ENCODE measurements at places on chromosomes 3 and 15. TPM values are rescaled to one million over a fixed set of nuclear protein-coding genes. Genes with fewer than 3 reads are reported as not detected.

ADAMTSL3 gene
- 8.7 TPM for total RNA-seq

KCNH8 gene
- 0.92 TPM for total RNA-seq

ADAMTS7 gene
- total RNA-seq = 2.4 TPM

FLNB gene
- 410 TPM for total RNA-seq

NOP10 gene
- total RNA-seq = 142 TPM

TNK2 gene
- total RNA-seq = 33.9 TPM

TMF1 gene
- 44.7 TPM for total RNA-seq

AQP9 gene
- not detected for total RNA-seq

SLC24A5 gene
- total RNA-seq = not detected

DNA sequence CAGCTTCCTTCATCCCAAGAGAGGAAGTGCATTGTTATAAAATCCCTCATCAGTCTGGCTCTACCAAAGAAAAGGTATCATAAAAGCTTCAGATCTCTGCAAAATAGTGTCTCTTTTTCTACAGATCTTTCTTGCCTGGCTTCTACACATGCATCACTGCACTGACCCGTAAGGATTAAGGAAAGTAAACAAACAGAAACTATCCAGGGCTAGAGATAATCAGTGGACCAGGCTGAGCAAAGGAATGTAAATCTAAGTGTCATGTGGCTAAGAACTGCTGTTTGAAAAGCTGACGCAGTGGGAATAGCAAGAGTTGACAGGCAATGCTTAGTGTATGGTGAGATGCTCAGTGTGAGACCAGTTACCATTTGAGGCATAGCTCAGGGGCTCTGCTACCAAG lies 339.7 kb downstream of the IL5RA start:
- DNase-seq = no peak

DNA sequence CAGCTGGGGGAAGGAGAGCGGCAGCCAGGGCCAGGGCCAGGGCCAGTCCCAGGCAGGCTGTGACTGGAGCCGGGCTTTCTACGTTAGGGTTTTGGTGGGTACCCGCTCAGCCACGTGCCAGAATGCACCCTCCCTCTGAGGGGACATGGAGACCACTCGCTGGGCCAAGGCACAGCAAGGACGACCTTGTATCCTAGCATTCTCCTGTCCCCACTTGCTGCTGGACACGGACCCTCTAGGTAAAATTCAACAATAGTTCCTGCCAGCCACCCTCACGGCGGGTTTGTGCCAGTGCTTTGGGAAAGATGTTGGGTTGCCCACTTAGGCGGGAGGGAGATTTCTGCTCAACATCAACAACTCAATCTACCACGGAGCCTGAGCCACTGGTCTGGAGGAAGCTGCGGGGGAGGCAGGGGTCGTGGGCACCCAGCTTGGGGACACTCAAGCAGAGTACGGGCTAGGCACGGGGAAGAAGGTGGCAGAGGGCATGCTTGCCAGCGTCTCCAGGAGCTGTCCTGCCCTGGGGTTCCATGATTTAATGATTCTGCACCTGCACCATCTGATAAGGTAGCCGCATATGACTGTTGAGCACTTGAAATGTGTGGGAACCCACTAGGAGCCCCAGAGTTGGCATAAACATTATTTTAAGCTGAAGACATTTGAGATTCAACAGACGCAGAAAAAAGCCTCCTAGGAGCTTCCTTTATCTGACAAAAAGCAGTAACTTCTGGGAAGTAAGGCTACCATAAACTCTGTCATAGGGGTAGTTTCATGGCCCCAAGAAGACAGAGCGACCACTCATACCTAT lies 22.5 kb upstream of the C15orf39 start:
- DNase-seq = no peak

DNA sequence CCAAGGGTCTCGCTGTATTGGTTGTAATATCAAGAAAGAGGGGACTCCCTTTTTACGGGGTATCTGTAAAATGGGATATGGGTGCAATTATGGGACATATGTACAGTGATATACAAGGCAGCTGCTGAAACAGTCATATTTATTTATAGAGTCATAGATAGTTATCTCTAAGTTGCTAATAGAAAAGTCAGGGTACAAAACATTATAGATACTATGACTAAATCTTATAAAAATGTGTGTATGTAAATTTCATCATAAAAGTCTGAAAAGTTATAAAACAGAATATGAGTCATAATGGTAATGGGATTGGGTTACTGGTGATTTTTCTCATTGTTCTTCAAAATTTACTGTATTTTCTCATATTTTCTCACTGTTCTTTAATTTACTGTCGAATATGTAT lies 344.9 kb upstream of the SLCO3A1 start:
- no peak for DNase-seq

- no peak for DNase-seq
Measured at GRCh38 chr15:43230640-43231115, 9.9 kb upstream of the EPB42 start.

DNA sequence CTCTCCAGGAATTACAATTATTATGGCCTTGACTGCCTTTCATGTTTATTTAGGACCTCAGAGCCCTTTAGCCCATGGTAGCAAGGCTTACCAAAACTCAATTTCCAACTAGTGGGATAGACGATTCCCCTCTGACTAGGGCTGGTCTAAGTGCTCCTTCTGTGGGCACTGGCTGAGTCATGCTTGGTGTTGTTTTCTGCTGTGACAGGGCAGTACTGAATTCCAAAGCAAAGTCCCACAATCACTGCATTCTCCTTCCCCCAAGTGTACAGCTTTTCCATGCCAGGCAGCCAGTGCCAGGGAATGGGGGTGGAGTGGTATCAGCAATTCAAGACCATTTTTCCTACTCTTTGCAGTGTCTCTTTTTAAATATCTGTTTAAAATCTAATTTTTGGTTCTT lies 509.0 kb upstream of the NECTIN3 start:
- DNase-seq = no peak

DNA sequence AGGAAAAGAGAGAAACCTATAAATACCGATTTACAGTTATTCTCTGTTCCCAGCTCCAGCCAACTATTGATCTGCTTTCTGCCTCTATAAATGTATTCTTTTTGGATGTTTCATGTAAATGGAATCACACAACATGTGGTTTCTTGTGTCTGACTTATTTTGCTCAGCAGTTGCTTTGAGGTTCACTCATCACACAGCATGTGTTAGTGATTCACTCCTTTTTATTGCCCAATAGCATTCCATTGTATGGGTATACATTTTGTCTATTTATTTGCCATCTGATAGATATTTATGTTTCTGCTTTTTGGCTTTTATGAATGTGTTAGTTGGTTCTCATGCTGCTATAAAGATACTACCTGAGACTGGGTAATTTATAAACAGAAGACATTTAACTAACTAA lies 23.6 kb downstream of the CCR1 start:
- DNase-seq = no peak

- no peak for DNase-seq
Measured at GRCh38 chr3:18766974-18767373, 341.8 kb upstream of the SATB1 start.

DNA sequence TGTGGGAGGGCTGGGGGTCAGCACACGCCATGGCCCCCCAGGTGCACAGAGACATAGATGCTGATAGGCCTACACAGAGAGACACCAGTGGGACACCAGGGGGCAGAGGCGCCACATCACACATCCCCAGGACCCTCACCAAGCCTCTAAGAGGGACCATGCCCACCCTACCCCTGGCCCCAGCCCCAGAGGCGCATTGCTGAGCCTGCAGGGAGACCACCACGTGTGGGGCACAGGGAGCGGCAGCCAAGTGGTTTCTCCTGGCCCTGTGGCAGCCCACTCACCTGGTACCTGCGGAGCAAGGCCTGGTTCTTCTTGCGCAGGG lies 1.2 kb downstream of the CCDC9B start:
- DNase-seq = peak; percentile 23

GRCh38 chr15:40796041-40796440 lies 10.8 kb upstream of the ZFYVE19 start:
- DNase-seq = no peak

- DNase-seq = no peak
Measured at GRCh38 chr3:111215481-111215880, 143.9 kb downstream of the NECTIN3 start.

DNA sequence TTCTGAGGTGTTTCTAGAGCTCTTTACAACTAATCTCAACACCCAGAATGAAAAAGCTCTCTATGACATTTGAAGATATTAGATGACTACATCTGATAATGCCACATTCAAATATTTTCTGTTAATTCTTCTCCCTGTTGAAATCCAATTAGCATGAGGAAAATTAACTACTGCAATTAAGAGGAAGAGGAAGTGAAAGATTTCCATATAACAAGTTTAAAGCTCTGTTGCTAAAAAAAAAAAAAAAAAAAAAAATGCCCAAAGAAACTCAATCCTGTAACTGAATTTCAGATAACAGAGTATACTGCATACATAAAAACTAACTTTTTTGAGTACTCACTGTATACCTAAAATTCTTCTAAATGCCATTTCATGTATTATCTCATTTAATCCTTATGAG lies 109.8 kb downstream of the TNIK start:
- DNase-seq = no peak

DNA sequence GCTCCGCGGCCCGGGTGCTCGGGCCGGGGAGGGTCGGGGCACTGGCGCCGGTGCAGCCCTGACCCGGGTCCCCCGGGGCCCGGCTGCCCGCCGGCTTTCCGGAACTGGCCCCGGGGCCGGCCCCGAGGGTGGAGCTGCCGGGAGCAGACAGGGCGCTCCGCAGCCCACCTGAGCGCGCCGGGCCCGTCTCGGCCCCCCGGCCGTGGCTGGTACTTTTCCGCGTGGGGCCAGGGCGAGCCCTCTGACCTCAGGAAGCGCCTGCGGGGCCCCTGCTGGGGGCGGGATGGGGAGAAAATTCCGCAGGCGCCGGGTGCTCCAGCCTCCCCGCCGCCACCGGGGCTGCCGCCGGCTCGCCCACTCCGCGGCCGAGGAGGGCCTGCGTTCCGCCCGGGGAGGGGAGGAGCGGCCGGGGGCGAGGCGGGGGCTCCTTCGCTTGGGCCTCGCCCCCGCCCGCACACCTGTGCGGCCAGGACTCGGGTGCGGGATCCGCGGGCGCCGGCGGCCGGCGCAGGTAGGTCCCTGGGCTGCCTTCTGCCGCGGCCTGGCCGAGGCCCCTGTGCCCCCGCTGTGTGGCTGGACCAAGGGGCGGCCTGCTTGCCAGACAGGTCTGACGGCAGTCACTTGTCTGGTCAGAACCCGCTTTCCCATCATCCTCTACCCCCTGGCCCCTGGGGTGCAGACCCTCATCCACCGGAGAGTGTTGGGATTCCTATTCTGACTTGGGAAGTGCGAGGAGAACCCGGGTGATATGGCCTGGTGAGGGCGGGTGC lies 3.5 kb downstream of the FURIN start:
- no peak for DNase-seq

GRCh38 chr3:74301056-74301455 lies 313.4 kb downstream of the CNTN3 start:
- DNase-seq = no peak

GRCh38 chr3:105343991-105344390 lies 22.7 kb upstream of the ALCAM start:
- DNase-seq = no peak

- no peak for DNase-seq
Measured at GRCh38 chr3:98903705-98904481, 2.4 kb upstream of the DCBLD2 start.

DNA sequence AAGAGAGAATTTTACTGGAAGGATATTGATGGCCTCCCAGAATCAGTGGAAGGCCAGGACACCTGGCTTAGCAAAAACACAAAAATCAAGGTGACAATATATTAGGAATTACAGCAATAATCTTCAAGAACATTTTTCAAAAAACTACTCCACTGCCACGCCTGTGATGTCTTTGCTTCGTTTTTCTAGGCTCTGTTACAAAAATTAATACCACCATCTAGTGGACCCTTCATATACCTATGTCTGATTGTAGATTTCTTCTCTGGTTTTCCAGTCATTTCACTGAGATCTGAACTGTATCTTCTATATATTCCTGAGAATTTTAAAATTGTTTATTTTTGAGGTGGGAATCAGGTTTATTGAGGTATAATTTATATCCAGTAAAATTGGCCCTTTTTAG lies 5.6 kb upstream of the SLC33A1 start:
- DNase-seq = no peak

DNA sequence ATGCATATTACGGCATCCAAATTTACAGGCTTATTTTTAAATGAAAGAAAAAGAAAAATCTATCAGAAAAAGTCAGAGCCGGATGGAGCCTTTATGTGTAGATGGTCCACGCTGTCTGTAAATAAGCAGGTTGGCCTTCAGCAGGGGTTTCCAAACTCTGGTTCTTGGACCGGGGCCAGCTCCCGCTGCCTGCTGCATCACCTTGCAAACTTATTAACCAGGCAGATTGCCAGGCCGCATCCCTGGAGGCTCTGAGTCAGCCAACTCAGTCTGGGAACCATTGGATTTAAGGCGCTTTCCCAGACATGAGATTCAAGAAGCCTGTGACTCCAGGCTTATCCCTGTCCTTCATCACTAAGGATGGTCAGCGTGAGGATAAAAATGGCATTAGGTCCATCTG lies 212.4 kb downstream of the OPA1 start:
- peak; percentile 64 for DNase-seq

GRCh38 chr15:87123676-87124382 lies 1044.2 kb downstream of the AGBL1 start:
- DNase-seq = no peak
